ENCODE measurements at places on chromosomes 1 and 21.
A peak's percentile ranks its signal among the peaks of the same experiment; 100 is the strongest.

DNA sequence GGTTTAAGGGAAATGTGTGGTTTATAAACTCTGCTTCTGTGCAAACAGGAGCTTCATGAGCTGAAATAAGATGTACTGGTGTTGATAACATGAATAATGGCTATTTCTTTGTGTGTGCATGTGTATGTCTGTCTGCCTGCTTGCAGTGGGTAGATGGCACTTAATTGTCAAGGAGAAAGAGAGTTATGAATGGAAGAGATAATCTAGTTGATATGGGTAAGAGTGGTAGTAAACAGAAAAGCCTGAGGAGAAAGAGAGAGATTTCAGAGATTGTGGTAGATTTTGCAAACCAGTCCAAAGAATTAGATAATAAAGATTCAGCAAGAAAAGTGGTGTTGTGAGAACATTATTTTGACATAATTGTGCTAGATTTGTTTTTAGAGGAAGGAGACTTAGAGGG, 7.7 kb downstream of the SUCO start:
- no peak for DNase-seq

GRCh38 chr1:247287460-247287859, 31.6 kb downstream of the VN1R5 start:
- DNase-seq = no peak

GRCh38 chr1:158107916-158108315, 72.8 kb upstream of the CD1D start:
- no peak for DNase-seq

GRCh38 chr1:44707959-44708831, 22.8 kb downstream of the RNU5D-1 start:
- no peak for DNase-seq

GRCh38 chr21:32172106-32172505, 106.7 kb downstream of the MIS18A start:
- DNase-seq = no peak

DNA sequence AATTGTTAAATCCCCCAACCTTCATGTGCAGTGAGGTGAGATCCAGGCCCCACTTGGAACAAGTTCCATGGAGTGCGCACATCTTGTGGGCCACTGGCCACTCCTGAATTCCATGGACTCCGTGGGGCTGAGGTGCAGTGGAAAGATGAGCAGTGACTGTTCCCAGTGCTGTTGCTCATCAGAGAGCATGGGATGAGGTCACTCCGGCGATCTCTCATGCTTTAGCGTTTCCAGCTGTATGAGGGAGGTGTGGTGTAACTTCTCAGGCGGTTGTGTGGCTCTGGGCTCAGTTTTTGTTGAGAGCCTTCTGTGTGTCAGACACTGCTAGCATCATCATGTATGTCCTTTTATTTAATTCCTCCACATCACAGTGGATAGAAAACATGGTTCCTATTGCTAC, 96.2 kb downstream of the GALNT2 start:
- DNase-seq = no peak

GRCh38 chr21:19322360-19322759, 918.8 kb upstream of the TMPRSS15 start:
- no peak for DNase-seq

DNA sequence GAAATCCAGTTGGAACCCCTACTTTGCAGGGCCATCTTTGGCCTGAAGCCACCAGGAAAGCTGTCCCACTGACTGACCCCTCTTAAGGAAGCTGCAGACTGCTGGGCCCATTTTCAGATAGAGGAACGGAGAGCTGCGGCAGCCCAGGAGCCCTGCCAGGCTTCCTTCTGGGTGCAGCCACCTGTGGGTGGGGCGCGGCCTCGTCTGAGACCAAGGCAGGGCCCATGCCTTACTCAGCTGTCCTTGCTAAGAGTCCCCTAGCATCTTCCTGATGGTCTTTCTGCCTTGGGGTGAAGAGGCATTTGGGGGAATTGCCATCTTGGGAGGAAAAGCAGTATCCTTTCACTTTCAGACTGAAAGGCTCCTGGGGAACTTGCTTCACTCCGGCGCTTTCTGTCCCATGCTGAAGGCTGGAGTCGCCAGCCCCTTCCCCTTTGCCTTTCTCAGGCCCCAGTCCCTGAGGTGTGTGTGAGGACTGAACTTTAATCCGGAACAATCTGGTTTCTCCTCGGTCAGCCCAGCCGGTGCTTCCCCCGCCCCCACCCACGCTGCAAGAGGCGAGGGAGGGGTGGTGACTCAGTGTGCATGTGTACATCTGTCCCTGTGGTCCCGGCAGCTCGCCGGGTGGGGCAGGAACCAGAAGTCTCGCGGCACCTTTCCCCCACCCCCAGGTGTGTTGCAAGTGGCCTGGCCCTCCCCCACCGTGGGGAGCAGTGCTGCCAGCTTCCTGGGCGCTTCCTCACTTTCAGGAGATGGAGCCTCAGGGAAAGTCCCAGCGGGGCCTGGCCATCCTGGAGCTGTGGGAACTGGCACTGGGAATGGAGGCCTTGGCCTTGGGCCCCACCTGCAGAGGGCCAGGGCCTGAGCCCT, 5.1 kb downstream of the ZC3H12A start:
- DNase-seq = no peak

GRCh38 chr1:81414488-81415015, 386.2 kb upstream of the ADGRL2 start:
- peak; percentile 17 for DNase-seq

Data from NCI-H1694 (cell line).